ENCODE measurements at places on chromosomes 3 and 15. TPM values are rescaled to one million over a fixed set of nuclear protein-coding genes. Genes with fewer than 3 reads are reported as not detected.

TMEM212 gene
- not detected for polyA plus RNA-seq

GRK7 gene
- not detected for polyA plus RNA-seq

CKMT1B gene
- not detected for polyA plus RNA-seq

SAXO2 gene
- polyA plus RNA-seq, result 3.6 TPM

HRG gene
- polyA plus RNA-seq, result not detected

DNA sequence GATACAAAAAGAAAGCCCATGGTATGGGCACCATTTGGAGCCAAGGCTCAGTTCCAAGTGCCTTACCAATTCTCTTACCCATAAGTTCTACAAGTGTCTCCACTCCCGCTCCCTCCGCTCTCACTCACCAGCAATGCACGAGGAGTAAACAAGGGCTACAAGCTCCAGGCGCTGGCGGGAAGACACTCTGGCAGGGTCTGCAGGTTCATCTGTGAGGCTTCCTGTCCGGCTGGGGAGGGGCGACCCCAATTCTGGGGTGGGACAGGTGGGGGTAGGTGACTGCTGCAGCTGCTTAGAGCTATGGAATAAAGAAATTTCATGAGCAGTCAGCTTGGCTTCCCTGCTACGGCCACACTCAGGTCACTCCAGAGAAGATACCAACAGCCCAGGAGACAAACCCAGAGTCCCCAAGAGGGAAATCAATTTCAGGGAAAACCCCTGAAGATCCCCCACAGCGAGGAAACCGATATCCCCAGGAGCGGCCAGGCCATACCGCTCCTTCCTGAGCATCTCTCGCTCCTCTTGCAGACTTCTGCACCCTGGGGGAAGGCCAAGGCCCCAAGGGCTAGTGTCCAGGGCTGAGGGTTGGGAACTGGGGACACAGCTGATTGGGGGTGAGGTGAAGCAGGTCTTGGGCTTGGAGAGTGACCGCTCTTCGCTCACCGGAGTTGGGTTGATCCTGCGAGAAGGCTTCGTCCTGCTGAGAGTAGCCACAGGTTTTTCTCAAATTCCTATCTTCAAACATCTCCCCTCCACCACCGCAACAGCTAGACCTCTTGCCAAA is 1.4 kb downstream of the CDAN1 start:
- DNase-seq, result no peak

DNA sequence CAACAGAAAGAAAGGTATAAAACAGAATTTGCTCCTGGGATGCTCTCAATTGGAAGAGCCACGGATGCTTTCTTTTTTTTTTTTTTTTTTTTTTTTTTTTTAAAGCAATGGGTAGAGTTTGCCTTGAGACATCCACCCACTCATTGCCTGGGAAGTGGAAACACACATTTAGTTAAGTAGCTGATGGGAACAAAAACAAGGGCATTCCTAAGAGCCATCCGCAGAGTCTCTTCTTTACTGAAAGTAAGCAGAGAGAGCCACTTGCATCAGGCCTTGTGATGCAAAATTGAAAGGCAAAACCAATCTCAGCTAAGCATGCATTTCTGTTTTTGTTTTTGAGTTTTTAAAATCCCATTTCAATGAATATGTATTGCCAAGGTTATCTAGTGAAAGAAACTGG is 787.9 kb upstream of the LMCD1 start:
- DNase-seq, result no peak

OSBPL10 gene
- polyA plus RNA-seq, result 13.2 TPM

GRCh38 chr15:85681386-85681785 is 113.3 kb downstream of the KLHL25 start:
- DNase-seq, result no peak

GRCh38 chr3:14946236-14946635 is 1.1 kb upstream of the NR2C2 start:
- DNase-seq, result no peak

GRCh38 chr3:168021737-168022450 is 73.8 kb downstream of the GOLIM4 start:
- DNase-seq, result no peak

DNA sequence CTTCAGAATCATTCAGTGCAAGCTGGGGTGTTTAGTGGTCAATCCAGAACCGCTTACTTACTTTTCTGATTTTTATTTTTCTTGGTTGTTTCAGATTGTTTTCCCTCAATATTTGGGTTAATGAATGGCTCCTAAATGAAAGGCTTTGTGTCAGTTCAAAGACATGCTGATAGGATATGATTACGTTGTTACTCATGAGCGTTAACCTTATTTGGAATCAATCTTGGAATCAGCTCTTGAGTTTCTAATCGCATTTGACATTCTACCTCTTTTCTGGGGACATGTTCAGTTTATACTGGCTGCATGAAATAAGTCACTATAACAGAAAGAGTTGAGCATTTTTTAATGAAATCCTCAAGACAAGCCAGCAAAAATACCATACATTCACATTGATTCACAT is 50.2 kb downstream of the ATP11B start:
- DNase-seq, result no peak

DNA sequence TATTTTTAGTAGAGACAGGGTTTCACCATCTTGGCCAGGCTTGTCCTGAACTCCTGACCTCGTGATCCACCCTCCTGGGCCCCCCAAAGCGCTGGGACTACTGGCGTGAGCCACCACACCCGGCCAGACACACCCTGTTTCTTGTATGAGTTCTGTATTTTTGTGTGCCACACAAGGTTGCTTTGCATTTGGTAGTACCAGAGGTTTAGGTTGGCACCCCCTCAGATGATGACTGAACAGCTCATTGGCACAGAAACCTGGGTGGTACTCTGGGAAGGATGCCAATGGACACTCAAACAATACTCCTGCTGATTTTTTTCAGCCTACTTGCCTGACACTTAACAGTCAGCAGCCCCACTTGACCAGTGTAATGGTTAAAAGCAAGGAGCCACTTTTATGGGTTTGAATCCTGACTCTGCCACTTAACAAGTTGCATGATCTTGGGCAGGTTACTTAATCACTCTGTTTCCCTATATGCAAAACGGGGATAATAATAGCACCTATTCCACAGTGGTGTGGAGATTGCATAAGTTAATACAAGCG is 39.2 kb upstream of the BCL2A1 start:
- no peak for DNase-seq

FLNB gene
- 89.6 TPM for polyA plus RNA-seq

DNA sequence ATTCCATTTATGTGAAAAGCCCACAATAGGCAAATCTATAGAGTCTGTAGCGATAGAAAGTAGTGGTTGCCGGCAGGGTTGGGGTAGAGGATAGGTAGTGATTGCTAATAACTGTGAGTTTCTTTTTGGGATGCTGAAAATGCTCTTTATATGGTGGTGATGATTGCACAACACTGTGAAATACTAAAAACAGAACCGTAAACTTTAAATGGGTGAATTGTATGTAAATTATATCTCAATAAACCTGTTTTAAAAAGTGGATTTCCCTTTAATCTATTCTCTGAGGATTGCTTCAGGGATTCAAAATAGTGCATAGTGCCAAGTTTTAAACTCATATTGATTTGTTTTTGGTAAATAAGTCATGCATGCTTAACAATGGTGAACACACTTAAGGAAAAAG is 140.2 kb downstream of the LPP start:
- DNase-seq, result no peak

GRCh38 chr15:66864086-66864830 is 162.2 kb downstream of the SMAD6 start:
- no peak for DNase-seq

GRCh38 chr15:72599855-72600464 is 54.5 kb upstream of the GOLGA6B start:
- DNase-seq, result peak; percentile 39

GRCh38 chr15:92906563-92907081 is 6.5 kb downstream of the CHD2 start:
- no peak for DNase-seq

GRCh38 chr15:78046796-78047341 is 30.6 kb downstream of the TBC1D2B start:
- DNase-seq, result no peak

DNA sequence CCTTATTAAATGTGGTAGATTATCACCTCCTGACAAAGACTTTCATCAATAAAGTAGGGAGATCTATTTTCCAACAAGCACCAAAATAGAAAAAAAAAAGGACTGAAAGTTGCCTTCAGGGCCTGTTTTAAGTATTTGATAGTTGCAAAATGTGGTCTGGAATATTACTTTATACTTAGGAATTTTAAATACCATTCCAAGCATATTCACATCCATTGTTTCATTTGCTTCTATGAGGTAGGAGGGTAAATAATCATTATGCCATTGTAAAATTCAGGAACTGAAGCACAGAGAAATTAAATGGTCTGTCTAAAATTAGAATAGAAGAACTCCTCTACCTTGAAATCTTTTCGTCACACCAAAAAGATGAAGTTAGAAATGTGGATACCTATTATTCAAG is 110.0 kb downstream of the TMCC1 start:
- DNase-seq, result no peak

DNA sequence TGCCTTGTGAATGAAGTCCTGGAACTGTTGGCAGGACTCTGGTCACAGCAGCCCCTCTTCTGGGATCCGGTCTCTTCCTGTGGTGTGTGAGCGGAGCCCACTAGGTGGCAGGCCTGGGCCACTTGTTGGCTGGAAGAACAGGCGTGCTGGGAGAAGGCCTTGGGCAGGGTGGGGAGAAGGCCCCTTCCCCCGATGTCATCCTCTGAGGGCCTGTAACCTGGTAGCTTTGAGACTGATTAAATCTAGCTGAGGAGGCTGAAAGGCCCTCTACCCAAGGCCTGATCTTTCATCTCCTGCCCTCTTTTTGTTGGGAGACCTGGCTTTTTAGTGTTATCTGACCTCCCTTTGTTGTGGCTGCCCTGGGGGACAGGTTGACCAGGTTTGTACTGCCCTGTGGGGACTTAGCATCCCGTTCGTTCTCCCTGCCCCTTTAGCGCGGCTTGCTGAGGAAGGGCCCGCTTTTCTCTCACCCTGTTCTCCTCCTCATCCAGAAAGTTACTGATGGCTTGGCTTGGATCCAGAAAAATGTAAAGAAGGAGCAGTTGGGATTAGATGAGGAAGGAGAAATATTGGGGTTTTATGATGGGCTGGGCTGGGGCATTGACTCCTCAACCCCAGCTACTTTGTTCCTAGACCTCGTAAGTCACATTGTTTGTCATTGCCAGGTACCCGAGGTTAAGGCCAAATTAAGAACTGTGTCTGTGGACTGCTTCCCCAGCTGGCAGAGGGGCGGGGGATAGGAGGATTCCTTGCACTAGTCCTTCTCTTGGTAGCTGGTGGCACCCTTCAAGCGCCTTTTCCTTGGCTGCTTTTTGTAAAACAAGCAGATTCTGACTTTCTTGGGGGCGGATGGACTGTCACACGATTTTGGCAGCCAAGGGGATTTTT is 48.5 kb downstream of the CHCHD6 start:
- DNase-seq, result peak; percentile 57

TRPM1 gene
- not detected for polyA plus RNA-seq

DNA sequence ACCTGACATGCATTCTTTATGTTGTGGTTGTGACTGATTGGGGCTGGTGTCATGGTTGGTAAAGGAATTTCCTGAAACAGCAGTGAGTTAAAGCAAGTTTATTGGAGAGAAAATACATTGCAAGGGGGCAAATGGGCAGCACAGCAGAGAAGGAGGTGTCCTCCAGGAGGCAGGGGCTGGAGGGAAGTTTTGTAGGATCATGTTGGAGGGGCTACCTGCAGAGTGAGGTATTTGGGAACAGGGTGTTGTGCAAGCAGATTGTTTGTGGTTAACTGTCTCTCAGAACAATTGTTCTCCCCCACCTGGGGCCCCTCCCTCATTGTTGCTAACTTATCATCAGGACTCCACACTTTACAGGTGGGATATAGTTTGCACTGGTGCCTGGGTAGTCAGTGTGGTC is 196.0 kb downstream of the NSUN3 start:
- DNase-seq, result no peak

TM6SF1 gene
- polyA plus RNA-seq, result 11.5 TPM

DNA sequence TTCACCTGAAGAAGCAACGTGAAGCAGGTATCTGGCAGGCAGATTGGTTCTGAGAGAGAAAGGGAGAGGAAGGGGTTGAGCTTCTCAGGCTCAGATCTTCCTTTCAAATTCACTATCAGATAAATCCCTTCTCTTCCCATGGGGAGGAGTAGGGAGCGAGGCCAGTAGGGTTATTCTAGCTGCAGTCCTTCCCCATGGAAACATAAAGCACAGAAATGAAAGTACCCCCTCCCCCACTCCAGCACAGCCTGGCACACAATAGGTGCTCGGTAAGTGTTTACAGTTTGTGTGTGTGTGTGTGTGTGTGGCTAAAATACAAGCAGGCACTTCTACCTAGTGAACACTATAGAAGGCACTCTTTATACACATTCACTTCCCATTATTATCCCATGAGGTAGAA is 20.8 kb upstream of the VPS8 start:
- DNase-seq, result no peak

- no peak for DNase-seq
These were observed 4.0 kb upstream of the LMCD1 start for GRCh38 chr3:8497582-8497981.

CCDC54 gene
- not detected for polyA plus RNA-seq

GRCh38 chr3:151074256-151074655 is 11.2 kb upstream of the MED12L start:
- DNase-seq, result no peak

- DNase-seq, result no peak
These were observed 44.6 kb downstream of the ANKRD28 start for GRCh38 chr3:15753056-15753710.

DNA sequence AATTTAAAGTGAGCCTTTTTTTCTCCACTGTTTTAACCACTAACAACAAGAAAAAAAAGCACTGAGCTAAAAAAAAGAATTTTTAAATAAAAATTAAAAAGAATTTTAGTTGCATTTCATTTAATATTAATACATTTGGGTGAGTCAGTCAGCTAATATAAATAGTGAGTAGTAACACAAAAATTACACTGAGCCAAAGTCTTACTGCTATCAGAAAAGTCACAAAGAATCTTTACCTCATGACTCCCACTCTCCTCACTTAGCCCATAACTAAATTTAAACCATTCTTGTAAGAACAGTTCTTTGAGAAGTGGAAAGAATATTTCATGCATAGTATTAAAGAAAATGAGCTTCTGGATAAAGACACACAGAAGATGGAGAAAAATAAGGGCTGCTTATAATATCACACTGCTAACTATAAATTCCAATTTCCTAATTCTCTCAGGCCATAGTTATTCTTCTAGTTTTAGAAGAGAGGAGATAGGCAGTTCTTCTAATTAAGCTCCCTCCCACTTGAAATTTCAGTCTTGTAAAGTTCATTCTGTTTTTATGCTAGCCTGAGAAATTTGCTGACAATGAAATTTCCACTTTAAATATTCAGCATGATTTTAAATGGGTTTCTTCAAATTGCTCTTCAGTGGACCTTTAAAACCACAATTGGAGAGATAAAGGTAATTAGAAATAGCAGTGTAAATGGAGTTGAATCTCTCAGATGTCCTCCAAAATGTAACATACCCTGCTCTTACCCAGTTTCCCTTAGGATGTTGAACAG is 17.6 kb downstream of the SHQ1 start:
- no peak for DNase-seq
